Caco-2 (cell line): ENCODE measurements at places on chromosomes 4 and X. TPM values are rescaled to one million over a fixed set of nuclear protein-coding genes. Genes with fewer than 3 reads are reported as not detected.

COL4A6 gene
- total RNA-seq: 15.9 and 16.0 TPM in 2 replicates

SPANXA2 gene
- total RNA-seq: not detected in 2 replicates

DNA sequence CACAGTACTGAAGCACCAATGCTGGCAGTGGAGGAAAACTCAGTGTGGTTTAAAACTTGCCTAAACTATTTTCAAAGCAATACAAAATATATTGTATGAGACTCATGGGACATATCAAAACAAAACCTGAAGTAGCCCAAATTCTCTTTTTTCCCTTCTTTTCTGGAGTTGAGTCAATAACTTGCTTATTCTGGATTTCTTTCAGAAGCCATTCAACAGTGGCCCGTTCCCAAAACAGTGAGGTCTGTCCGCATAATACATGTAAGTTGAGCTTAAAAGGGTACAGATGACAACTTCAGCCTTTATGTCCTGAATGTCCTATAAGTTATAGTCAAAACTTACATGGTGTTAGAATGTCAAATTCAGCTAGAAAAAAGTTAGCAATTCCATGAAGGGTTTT lies 100.8 kb downstream of the SHISA3 start:
- DNase-seq: no peak

- DNase-seq: no peak
Observed at GRCh38 chrX:129791336-129791735, 11.6 kb downstream of the SASH3 start.

- DNase-seq: no peak
Observed at GRCh38 chrX:24498181-24498580, 33.1 kb downstream of the PDK3 start.

DNA sequence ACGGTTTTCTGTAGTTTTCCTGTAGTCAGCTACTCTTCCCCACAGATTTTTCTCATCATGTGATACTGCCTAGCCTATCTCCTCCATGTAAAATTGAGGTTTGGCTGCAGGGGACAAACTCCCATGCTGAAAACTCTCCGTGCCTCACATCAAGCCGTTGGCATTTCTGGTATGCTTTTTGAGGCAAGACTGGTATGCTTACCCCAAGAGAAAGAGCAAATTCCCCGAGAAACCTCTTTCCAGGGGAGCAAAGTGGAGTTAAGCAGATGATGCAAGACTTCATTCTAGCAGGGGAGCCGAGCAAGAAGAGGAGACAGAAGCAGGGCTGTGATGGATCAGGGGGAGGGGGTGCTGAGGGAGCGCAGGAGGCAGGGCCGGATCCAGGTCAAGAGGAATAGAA lies 4.8 kb downstream of the SOWAHD start:
- no peak for DNase-seq

DNA sequence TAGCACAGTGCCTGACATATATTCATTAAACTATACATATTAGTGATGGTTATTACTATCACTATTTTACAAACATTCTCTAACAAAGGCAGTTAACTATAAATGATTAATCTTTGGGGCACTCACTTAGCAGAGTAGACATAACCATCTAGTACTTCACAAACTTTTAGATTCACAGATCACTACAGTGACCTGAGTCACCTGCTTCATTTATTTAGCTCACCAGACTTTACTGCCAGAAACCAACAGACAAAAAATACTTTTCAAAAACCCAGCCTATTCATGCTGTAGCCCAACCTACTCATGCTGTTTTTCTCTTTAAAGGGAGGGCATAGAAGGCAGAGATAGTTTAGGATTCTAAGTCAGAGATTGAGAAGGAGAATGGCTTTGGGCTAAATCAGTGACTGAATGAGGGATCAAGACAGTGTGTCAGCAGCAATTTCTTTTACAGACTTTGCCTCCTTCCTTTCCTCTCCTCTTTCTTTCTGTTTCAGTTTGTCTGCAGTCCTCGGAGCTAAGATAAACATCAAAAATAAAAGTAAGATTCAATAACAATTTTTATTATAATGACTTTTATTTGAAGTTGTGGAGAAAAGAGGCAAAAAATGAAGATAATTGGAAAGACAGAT lies 34.7 kb upstream of the PDE5A start:
- no peak for DNase-seq

DNA sequence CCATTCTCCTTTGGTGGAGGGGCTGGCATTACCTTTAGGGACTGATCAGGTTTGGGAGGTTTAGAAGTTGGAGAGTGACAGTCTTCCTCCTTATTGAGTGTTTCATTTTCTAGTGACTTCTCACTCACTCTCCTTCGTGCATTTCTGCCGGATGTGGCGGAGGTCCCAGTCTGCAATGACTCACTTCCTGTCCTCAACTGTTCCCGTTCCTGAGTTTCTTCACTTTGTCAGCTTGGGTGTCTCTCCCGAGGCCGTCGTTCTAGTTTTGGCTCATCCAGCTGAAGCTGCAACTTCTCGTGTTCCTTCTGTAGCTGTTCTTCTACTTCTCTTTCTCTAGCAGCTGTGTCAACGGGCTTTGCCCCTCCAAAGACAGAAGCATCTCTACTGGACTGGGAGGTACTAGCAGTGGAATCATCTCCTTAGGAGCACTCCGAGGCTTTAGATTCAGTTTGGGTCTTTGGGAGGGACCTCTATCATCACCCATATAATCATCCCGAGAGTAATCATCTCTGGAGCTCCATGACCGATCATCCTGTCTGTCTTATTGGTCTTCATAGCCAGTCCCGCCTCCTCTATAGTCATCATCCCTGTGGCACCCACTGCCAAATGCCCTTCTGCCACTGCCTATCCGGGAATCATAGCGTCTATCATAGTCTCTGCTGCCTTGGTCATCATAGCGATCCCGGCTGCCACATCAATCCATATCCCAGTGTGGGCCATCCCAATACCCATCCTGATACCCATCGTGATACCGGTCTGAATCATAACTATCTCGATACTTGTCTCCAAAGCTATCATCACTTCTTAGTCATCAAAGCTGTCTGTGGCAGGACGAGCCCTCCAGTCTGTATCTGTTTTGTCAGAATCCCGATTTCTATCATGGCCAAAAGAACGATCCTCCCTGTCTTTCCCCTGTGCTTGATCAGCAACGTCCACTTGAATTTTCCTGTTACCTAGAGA lies 35.3 kb upstream of the VSIG4 start:
- no peak for DNase-seq
